PC-3 (cell line): ENCODE measurements at places on chromosomes 7 and 10. TPM values are rescaled to one million over a fixed set of nuclear protein-coding genes. Genes with fewer than 3 reads are reported as not detected.

AKR1C1 gene
- 1.8 and 3.2 TPM in 2 replicates for total RNA-seq

DNA sequence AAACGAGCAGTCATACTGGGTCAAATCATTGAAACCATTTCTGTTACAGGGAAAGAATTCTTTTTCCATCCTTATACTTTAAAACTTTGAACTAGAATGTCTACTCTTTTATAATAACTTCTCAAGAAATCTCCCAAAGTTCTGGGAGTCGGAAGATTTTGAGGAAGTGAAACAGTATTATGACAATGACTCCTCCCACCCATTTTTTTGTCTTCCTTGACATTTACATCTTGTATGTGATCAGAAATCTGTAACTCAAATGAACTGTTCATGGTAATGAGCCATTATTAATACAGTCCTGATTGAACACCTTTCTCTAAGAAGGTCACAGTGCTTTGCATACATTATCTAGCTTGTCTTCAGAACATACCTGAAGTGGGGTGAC, 227.4 kb downstream of the CELF2 start:
- DNase-seq = no peak

GRCh38 chr7:95501261-95501832, 15.6 kb downstream of the ASB4 start:
- peak; percentile 77 for DNase-seq

CALD1 gene
- total RNA-seq = 22.1 and 42.4 TPM in 2 replicates

PRLHR gene
- total RNA-seq = not detected in 2 replicates

SPOCK2 gene
- 0.06 and 0.33 TPM in 2 replicates for total RNA-seq

GRCh38 chr7:13898957-13899670, 90.4 kb downstream of the ETV1 start:
- no peak for DNase-seq

DNA sequence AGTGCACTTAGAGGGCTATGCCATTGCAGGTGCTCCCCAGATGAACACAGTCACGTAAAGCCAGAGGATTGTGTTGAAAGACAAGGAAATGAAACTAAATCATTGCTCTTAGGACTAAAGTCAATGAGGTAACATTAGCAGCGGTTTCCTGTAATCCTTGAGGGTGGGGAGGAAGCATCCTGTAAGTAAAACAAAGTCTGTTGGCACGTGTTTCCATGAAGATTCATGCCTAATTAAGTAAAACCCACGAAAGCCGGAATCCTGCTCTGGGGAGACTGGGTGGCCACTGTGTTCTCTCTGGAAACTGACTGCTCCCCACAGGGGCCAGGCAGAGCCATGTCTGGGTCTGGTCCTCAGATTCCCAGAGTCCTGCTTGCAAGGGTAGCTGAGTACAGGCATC, 18.3 kb downstream of the STEAP1B start:
- no peak for DNase-seq

ST7 gene
- total RNA-seq = 13.1 and 19.7 TPM in 2 replicates
